ENCODE measurements at places on chromosomes 6 and 20.

DNA sequence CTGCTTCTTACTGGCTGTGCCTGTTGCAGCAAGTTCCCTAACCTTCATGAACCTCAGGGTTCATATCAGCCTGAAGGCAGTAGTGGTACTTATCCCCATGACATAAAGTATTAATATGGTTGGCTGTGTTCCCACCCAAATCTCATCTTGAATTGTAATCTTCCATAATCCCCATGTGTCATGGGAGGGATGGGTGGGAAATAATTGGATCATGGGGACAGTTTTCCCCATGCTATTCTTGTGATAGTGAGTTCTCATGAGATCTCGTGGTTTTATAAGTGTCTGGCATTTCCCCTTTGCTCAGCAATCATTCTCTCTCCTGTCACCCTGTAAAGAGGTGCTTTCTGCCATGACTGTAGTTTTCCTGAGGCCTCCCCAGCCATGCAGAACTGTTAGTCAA lies 61.8 kb downstream of the FAM229B start:
- no peak for DNase-seq

- DNase-seq = no peak
Observed at GRCh38 chr20:23282546-23282945, 68.0 kb upstream of the NXT1 start.

DNA sequence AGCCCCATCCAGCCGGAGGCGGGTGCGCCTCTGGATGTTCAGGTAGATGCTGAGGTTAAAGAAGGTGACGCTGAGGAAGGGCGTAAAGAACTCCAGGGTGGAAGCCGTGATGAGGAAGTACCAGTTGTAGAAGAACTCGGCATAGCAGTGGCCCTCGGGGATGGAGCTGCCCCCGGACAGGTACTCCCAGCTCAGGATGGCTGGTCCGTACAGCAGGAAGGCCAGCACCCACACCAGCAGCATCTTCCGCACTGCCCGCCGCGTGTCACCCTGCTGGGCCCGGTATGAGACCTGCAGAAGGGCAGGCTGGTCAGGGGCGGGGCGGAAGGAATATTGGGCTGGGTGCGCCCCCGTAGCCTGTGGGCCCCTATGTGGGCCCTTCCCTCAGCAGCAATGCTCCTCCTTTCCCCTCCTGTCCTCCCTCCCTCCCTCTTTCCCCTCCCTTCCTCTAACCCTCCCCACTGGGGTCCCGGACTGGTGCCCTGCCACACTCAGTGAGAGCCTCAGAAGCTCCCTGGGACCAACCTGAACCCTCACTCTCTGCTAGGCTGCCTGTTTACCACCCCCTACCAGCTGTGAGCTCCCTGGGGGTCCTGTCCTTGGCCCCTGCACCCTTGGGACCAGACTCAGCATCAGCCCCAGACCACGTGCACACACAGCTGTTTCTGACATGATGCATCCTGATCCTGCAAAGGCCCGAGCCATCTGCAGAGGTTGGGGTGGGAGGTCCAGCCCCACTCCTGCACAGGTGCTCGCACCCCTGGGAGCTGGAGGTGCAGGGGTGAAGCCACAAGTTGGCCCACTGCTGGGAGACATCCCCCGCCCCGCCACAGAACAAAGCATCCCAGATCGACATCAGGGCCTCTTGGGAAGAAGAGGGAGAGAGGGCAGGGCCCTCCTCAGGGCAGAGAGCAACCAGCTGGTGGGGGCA lies 3.2 kb downstream of the HRH3 start:
- no peak for DNase-seq

DNA sequence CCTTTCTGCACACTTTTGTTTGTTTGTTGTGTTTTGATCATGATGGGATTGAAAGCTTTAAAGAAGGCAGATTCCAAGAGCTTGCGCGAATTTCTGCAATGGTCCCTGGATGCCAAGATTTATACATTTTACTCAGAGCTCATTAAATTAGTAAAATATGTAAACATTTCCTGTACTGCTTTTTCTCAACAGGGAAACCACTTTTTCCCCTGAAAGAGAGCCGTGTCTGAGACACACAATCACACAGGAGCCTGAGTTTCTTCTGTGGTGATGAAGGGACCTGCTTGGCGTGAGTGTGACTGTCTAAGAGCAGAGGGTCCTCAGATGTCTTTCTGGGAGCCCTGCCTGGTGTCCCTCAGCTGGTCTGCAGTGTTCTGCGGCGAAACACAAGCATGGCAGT lies 12.1 kb upstream of the TAGAP start:
- DNase-seq = no peak

GRCh38 chr6:159201336-159201735 lies 32.1 kb downstream of the FNDC1 start:
- no peak for DNase-seq

GRCh38 chr6:116386581-116387299 lies 16.0 kb downstream of the DSE start:
- peak; percentile 90 for DNase-seq

DNA sequence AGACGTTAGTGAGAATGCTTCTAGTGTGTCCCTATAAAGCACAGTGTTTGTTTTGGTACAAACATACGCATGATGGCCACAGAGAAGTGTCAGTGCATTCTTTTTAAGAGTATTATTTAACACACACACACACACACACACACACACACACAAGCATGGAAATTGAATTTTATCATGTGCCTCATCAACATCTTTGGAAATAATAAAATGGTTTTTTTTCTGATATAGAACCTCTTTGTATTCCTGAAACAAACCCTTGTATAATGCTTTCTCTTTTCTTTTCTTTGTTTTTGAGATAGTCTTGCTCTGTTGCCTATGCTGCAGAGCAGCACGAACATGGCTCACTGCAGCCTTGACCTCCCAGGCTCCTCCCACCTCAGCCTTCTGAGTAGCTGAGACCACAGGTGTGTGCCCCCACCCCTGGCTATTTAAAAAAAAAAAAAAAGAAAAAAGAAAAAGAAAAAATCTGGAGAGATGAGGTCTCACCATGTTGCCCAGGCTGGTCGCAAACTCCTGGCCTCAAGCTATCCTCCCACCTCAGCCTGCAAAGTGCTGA lies 116.2 kb upstream of the SYNDIG1 start:
- DNase-seq = no peak

DNA sequence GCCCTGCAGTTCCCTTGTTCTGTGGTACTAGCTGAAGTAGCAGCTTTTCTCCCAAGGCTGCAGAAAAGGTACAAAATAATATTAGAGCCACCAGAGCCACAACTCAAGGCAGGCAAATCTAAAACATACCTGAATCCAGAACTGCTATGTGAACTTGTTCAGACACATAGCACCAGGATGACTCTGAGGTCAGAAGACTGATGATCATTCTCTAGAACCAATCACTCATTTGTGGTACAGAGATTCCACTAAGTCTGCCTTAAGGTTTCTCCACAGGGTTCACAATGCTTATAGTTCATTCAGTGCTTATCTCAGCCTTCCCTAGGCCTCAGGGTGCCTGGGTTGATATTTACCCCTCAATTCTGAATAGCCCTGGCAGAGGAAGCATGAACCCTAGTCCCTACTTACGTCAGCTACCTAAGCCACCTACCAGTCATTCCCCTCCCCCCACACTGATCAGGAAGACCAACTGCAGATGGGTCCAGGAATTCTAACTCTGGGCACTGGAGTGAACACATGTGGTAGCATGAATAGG lies 140.9 kb upstream of the MOCS1 start:
- peak; percentile 89 for DNase-seq

GRCh38 chr6:89583559-89583958 lies 55.0 kb downstream of the LYRM2 start:
- DNase-seq = no peak

DNA sequence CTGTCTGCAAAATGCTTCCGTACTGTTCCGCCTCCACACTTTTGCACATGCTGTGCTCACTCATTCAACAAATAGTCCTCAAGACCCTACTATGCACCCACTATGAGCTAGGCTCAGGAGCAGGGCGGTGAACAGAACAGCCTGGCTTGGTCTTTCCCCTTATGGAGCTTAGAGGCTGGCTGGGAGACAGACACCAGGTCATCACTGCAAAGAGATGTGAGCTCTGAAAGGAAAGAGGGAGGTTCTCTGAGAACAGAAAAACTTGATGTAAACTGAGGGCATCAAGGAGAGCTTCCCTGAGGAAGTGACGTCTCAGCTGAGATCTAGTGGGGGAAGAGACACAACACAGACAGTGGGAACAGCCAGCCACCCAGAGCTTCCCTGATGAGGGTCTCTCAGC lies 31.0 kb upstream of the TGM2 start:
- DNase-seq = no peak

- DNase-seq = peak; percentile 18
Observed at GRCh38 chr6:145155411-145155810, 579.9 kb downstream of the EPM2A start.

- DNase-seq = peak; percentile 37
Observed at GRCh38 chr6:112298021-112298745, 43.8 kb upstream of the LAMA4 start.

- DNase-seq = no peak
Observed at GRCh38 chr6:3136292-3137011, 17.9 kb downstream of the BPHL start.

- no peak for DNase-seq
Observed at GRCh38 chr6:99873084-99873483, 120.9 kb downstream of the MCHR2 start.

DNA sequence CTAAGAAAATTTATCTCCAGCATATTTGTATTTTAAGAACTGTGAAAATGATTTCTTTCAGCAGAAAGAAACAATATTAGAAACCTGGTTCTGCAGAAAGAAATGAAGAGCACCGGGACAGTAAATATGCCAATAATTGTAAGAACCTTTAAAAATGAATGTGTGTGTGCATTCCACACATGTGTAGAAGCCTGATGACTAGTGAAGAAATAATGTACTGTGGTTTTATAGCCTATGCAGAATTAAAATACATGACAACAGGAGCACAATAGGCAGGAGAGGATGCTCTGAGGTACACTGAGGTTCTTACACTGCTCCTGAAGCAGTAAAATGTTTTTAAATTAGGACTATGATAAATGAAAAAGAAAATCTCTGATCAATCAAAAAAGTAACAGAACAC lies 48.9 kb downstream of the SNX14 start:
- DNase-seq = no peak

DNA sequence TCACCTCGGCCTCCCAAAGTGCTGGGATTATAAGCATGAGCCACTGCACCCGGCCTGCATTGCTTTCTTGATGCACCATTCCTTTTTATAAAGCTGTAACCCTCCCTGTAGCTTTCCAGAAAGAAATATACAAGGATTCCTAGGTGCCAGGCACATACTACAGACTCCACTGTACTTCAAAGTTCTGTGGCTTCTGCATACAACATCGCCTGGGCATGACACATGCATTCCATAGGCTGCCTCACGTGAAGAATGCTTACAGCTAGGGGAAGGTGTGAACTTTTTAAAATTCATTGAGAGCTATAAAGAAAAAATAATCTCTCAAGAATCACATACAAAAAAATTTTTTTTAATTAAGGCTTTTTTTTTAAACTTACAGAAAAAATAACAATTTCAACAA lies 50.2 kb downstream of the TRAM2 start:
- peak; percentile 44 for DNase-seq

DNA sequence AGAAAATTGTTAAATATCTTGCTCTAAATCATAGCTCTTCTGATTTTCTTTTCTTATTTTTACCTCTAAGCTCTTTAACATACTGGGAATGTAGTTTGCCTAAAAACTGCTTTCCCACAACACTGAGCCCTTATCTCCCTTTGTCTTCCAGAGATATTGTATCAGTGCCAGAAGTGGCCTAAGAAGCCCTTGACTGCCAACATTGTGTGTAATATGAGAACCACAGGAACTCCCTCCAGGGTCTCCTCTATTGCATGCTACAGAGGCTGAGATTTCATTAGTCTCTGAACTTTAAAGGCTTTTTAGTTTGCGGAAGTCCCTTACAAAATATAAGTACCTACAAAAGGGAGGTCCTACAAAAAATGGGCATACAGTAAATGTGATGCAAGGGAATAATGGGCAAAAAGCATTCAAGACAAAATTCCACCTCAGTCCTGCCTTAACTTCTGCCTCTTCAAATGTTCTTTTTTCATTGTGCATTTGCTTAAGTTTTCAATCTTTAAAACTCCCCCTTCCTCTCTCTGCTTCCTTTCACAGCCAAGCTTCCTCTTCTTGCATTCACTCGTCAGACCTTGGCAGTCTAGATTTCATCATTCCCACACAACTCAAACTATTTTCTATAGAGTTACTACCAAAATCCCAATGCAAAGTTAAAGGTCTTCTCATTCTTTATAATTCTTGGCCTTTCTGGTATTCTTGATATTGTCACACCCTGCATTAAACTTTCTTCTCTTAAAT lies 76.5 kb downstream of the ADGRG6 start:
- DNase-seq = peak; percentile 67

DNA sequence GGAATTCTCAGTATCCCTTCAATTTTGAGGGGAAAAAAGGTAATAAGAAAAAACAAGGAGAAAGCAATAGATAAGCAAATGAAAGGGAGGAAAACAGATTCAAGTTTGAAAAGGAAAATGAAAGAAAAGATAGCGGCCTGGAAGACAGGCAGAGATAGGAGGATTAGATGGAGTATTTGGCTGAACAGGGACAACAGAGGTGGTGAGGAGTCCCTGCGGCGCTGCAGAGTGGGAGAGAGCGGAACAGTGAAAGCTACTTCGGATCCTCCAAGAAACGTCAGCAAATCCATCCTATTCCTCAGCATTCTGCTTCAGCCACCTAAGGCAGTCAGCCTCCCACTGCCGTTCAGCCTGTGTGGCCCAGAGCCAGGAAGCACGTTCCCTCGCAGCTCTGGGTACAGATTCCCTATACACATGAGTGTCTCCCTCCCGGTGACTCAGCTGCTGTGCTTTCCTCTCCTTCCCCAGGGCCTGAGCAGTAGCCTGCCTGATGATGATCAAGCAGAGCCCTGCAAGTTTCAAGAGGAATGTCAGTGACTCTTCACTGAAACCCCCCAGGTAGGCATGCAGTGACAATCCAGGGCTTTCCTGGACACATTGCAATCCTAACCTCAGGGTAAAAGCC lies 43.4 kb upstream of the CDYL start:
- peak; percentile 96 for DNase-seq

GRCh38 chr6:1099264-1099663 lies 212.6 kb upstream of the FOXQ1 start:
- peak; percentile 72 for DNase-seq

- DNase-seq = peak; percentile 27
Observed at GRCh38 chr6:133983099-133983939, 30.3 kb downstream of the TBPL1 start.

GRCh38 chr20:8242066-8242465 lies 110.0 kb downstream of the PLCB1 start:
- DNase-seq = no peak

- DNase-seq = no peak
Observed at GRCh38 chr6:111486921-111487320, 3.9 kb upstream of the REV3L start.

DNA sequence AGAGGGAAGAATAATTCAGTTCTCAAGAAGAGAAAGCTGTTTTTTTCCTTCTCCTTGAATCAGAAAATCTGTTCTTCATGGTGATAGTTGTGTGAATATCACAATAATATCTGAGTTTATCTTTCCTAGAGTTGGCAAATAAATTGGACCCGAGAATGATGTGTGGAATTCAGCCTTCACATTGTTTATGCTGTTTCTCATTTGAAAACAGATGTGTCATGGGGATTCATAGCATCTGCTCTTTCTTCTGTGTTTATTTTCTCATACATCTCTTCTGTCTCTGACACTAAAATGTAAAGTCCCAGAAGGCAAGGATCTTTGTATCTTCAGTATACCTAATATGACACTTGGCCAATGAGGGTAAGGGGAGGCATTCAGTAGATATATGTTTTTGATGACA lies 103.6 kb upstream of the SGK1 start:
- DNase-seq = peak; percentile 25

- DNase-seq = peak; percentile 94
Observed at GRCh38 chr6:26571592-26572296, 25.0 kb upstream of the ABT1 start.
